ENCODE measurements at places on chromosomes 6 and 20.

DNA sequence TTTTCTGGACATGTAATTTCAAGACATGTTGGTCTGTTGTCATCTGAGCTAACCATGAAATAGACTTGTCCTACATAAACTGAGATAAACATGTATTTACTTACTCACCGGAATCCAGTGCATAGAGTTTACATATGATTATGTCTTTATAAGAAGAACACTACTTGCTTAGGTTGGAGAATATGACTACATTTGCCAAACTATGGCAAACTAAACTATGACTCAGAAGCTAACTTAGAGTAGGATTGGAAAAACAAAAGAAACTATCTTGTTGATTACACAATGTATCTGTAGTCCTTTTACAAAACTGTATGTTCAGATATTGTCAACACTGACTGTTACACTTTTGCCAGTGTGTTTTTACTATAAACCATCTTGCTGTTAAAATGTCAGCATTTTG lies 113.3 kb downstream of the CRYBG1 start:
- DNase-seq, result peak; percentile 55

- no peak for DNase-seq
Measured at GRCh38 chr6:152394303-152394702, 242.9 kb downstream of the SYNE1 start.

DNA sequence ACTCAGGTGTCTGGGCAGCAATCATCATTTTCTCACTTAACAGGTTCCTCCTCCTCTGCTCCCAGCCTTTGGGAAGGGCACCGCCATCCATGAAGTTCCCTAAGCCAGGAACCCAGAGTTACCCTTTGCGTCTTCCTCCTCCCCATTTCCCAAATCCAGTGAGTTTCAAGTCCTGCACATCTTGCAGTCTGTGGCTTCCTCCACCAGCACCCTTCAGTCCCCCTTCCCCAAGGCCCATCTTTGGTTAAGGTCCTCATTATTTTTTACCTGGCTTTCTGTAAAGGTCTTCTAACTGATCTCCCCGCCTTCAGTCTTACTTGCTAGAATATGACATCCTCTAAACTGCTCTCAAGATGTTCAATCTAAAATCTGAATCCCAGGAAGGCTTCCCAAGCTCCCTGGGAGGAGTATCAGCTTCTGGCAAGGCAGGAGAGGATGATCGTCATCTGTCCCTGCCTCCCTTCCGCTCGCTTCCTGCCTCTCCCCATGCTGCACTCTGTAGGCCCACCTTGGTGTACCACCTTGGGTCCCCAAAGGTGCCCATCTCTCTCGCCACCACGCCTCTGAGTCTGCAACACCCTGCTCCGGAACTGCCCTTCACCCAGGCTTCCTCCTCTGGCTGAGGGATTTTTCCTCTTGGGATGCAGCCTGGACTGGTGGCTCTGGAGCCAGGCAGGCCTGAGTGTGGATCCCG lies 11.4 kb upstream of the DUSP22 start:
- DNase-seq, result no peak

DNA sequence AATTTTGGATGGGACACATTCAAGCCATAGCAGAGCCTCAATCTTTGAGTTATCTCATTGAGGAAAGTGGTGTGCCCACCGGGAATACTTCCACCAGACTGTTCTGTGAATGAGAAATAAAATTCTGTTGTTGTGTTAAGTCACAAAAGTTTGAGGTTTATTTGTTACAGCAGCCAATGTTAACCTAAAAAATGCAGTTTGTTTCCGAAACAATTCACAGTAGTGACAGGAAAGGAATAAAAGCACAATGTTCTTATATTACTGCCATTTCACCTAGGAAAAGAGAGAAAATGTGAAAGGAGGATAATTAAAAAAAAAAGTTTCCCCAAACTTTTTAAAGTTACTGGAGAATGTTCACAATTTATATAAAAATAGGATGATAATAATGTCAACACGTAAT lies 344.6 kb downstream of the CD83 start:
- no peak for DNase-seq

DNA sequence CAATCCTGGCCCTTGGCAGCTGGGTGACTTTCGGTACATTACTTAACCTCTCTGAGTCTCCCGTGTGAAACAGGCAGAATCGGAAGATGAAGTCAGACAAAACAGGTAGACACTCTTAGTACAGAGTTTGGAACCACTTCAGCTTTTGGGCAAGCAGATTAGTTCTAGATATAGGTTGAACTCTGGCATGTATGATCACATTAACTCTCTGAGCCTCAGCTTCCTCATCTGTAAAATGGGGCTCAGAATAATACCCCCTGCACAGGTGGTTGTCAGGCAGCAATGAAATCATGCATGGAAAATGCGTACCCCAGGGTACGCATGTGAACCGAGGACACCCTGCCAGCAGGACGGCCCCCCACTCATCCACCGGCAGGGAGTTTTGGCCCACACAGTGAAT lies 87.7 kb downstream of the KCNB1 start:
- no peak for DNase-seq

- DNase-seq, result peak; percentile 99
Measured at GRCh38 chr20:10673842-10674683, at the start of gene JAG1. Gene JAG1 (minus strand): TSS chr20:10673999. CDS start chr20:10673530, 469 bp downstream.

- no peak for DNase-seq
Measured at GRCh38 chr6:42336431-42336830, 115.3 kb downstream of the TRERF1 start.
